Natural killer cell (primary cell): ENCODE measurements at places on chromosomes 7 and 10. TPM values are rescaled to one million over a fixed set of nuclear protein-coding genes. Genes with fewer than 3 reads are reported as not detected.
A peak's percentile ranks its signal among the peaks of the same experiment; 100 is the strongest.

DNA sequence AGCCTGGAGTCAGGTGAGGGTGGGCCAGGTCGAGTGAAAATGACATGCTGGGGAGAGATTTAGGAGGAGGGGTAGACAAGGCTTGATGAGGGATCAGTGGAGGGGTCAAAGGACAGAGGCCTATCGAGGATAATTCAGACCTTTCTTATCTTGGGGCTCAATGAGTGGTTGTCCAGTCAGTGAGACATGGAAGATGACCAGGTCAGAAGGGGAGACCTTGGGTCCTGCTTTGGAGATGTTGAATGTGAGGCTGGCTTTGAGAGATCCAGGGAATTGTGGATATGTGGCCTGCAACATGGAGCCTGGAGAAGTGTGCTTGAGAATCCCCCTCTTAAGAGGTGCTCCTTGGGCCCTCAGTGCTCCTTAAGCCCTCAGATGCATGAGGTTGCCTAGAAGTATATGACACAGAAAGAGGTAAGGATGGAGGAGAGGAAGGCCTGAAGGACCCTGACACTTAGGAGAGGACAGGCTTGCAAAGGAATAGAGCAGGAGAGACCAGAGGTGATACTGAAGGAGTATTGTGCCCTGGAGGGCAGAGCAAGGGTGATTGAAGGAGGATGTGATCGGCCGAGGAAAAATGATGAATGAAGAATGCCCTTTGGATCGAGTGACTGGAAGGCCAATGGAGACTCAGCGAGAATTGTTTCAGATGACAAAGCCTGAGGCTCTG, 129.8 kb upstream of the GPR26 start:
- no peaks in the 10 kb centered on the region for H3K4me1 ChIP-seq
- H3K27ac ChIP-seq = no peak overlapping the region
- no peak for DNase-seq
- H3K4me3 ChIP-seq = no peak overlapping the region
- no peaks in the 10 kb centered on the region for H3K27me3 ChIP-seq
- H3K36me3 ChIP-seq = no peaks in the 10 kb centered on the region

DNA sequence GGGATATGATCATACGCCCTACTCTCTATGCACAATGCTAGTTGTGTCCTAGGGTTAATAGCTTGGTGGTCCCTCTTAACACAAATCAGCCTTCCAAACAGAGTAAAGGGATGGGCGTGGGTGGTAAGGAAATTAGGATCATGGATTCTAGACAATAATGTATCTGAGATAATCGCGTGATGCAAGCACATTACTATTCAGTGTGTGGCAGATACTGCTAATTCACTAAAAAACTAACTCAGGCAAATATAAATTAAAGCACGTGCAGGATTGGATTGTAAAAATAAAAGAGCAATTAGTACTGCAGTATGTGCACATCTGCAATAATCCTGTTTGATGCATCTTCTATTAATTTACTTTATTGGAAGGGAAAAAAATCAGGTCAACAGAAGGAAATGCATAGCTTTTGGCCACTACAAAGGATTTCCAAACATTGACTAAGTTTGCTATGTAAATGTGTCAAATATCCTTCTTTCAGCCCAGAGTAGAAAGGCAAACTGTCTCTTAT, 22.0 kb downstream of the TWIST1 start:
- H3K36me3 ChIP-seq = no peaks in the 10 kb centered on the region
- H3K27me3 ChIP-seq = peaks cover 12% of the 10 kb centered on the region
- DNase-seq = no peak
- H3K27ac ChIP-seq = no peak overlapping the region
- H3K4me1 ChIP-seq = no peaks in the 10 kb centered on the region
- H3K4me3 ChIP-seq = no peak overlapping the region

DNA sequence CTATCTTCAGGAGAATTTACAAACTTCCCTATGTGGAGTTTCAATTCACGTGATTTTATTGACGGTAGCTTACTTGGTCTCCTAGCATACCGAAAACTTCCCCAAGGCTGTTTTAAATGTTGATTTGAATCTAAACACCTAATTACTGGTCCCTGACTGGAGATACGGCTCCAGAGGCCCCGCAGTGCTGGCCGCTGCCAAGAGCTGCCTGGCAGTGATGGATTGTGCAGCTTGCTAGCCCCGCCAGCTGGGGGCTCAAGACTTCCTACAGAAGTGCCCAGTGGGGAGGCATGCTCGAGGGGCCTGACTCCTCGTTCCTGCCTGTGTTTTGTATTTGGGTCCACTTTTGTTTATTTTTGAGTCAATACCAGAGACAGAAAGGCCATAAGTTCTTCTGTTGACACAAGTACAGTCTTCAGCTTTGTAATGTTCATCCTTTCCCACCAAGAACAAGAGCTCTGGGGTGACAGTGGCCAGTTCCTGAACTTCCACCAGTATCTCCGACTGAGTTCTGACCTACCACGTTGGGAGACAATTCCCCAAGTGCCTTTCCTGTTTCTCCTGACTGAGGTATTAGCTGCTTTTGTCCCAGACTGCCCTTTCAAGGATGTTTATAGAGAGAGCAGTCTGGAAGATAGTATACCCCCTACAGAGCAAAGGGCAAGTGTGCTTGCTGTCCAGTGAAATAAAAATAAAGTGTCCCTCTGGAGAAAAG, 80.7 kb upstream of the CXCL12 start:
- no peak for DNase-seq
- no peaks in the 10 kb centered on the region for H3K4me1 ChIP-seq
- no peaks in the 10 kb centered on the region for H3K27me3 ChIP-seq
- no peak overlapping the region for H3K4me3 ChIP-seq
- no peaks in the 10 kb centered on the region for H3K36me3 ChIP-seq

DNA sequence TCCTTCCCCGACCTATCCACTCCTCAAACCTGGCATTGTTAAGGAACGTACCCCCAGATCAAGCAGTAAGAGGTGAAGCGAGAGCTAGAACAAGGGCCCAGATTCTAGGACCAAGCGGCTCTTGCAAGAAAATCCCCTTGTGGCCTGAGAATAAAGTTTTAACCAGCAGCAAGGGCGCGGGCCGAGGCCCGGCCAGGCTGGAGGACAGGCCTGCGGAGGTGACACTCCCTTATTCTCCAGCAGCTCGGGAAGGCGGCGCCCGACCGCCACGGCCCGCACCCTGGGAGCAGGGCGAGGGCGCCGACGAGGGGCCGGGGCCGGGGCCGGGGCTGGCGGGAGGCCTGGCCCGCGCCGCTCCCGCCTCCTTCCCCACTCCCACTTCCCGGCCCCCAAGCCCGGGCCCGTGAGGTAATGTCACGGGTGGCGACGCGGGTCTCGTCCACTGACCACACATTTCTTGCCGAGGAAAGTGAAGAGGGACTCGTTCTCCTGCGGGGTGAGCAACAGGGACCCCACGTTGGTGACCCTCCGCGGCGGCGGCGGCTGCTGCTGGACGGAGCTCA, 551 bp downstream of the WASL start:
- no peaks in the 10 kb centered on the region for H3K27me3 ChIP-seq
- H3K36me3 ChIP-seq = no peaks in the 10 kb centered on the region
- no peak for DNase-seq
- H3K4me1 ChIP-seq = peaks cover 15% of the 10 kb centered on the region

GRCh38 chr7:2417981-2418481, 14.6 kb downstream of the CHST12 start:
- DNase-seq = peak; percentile 80
- H3K4me3 ChIP-seq = no peak overlapping the region
- peak overlapping the region; percentile 80 for H3K27ac ChIP-seq
- peaks cover 91% of the 10 kb centered on the region for H3K4me1 ChIP-seq
- peaks cover 5% of the 10 kb centered on the region for H3K36me3 ChIP-seq

DNA sequence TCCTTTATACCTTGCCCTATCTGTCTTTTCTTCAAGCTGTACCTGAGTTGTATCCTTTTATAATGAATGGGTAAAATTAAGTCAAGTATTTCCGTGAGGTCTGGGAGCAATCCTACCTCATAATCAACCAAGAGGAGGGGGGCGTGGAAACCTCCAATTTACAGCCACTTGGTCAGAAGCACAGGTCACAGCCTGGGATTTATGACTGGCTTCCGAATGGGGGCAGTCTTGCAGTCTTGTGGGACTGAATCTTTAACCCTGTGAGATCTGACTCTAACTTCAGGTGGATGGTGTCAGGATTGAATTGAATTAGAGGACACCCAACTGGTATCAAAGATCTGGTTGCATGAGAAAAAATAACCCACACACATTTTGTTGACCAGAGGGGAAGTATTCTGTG, 23.5 kb upstream of the KCNMA1 start:
- no peak overlapping the region for H3K4me3 ChIP-seq
- no peaks in the 10 kb centered on the region for H3K36me3 ChIP-seq
- no peaks in the 10 kb centered on the region for H3K4me1 ChIP-seq
- H3K27ac ChIP-seq = no peak overlapping the region
- no peaks in the 10 kb centered on the region for H3K27me3 ChIP-seq
- no peak for DNase-seq

DNA sequence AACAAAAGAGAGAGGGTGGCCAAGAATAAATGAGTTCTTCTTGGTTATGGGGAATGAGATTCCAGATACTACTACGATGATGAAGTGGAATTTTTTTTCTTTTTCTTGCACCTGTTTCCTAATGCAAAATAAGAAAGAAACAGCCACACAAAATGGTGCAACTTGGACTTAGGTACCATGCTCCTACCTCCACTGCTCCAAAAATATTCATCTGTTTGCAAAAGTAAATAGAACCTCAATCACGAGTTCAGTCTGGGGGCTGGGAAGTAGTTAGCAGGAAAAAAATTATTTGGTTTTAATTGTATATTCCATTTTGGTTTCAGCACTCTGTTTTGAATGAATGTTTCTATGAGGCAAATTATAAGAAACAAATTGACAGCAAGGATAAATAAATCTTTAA, 73.5 kb downstream of the SLC25A13 start:
- H3K4me3 ChIP-seq = no peak overlapping the region
- no peaks in the 10 kb centered on the region for H3K36me3 ChIP-seq
- H3K27ac ChIP-seq = no peak overlapping the region
- DNase-seq = no peak
- peaks cover 3% of the 10 kb centered on the region for H3K4me1 ChIP-seq

- no peak overlapping the region for H3K4me3 ChIP-seq
- peaks cover 27% of the 10 kb centered on the region for H3K4me1 ChIP-seq
- peak; percentile 9 for DNase-seq
- H3K36me3 ChIP-seq = no peaks in the 10 kb centered on the region
- no peak overlapping the region for H3K27ac ChIP-seq
- H3K27me3 ChIP-seq = no peaks in the 10 kb centered on the region
Measured at GRCh38 chr10:43234471-43235041, 32.3 kb downstream of the RASGEF1A start.

GRCh38 chr7:52355053-52355452, 680.4 kb upstream of the POM121L12 start:
- H3K27me3 ChIP-seq = no peaks in the 10 kb centered on the region
- H3K4me3 ChIP-seq = no peak overlapping the region
- H3K4me1 ChIP-seq = no peaks in the 10 kb centered on the region
- no peak overlapping the region for H3K27ac ChIP-seq
- no peak for DNase-seq

PALD1 gene
- 0.21 TPM for total RNA-seq

MEPCE gene
- 48.1 TPM for total RNA-seq

SLC26A4 gene
- not detected for total RNA-seq

CYP26C1 gene
- not detected for total RNA-seq
